Stimulated activated CD4-positive, alpha-beta T cell treated with anti-CD3 and anti-CD28 coated beads, Interleukin-12 subunit alpha, Interleukin-12 subunit beta, amount 100 ng/mL, for 48 hours (primary cell): ENCODE measurements at places on chromosomes 2 and 18.

DNA sequence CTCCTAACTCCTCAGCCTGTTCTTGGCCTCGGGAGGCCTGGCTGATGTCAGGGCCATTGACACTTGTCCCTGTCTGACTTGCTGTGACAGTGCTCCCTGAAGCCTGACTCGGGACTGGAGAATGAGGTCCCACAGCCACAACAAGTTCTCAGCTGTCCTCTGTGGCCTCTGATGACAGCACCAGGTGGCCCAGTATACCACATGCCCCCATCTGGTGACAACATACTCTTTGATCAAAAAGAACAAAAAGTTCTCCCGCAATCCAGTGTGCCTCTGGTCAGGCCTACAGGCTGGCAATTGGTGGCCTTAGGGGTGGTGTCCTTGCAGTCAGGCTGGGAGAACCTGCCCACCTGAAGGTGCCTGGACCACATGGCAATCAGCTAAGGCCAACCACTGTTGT lies 102.6 kb downstream of the SEPTIN10 start:
- no peak for DNase-seq

- no peak for DNase-seq
Observed at GRCh38 chr2:11752906-11753305, 6.5 kb downstream of the LPIN1 start.

GRCh38 chr2:131077966-131078365 lies 15.3 kb downstream of the FAM168B start:
- no peak for DNase-seq

GRCh38 chr18:2901423-2901985 lies 54.7 kb downstream of the EMILIN2 start:
- DNase-seq: no peak

DNA sequence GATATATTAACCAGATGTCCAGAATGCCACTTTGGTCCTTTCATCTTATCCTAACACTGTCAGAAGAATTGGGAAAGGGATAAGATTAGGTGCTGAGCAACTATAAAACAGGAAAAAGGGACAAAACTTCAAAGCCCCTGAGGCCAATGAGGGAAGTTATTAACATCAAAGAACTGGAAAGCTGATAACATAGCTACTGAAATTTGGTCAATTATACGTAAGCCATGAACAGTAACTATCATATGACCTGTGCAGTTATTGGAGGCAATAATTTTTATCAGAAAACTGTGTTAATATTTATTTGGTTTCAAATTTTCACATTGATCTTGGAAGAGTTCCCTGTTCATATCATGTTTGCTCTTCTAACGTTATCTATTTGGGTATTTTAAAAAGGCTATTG lies 2.6 kb upstream of the REG3A start:
- DNase-seq: no peak

- no peak for DNase-seq
Observed at GRCh38 chr2:53793821-53794220, 7.0 kb downstream of the ERLEC1 start.

GRCh38 chr2:215863687-215864086 lies 149.7 kb downstream of the MREG start:
- DNase-seq: no peak

GRCh38 chr2:109217362-109218086 lies 88.5 kb downstream of the SH3RF3 start:
- no peak for DNase-seq

DNA sequence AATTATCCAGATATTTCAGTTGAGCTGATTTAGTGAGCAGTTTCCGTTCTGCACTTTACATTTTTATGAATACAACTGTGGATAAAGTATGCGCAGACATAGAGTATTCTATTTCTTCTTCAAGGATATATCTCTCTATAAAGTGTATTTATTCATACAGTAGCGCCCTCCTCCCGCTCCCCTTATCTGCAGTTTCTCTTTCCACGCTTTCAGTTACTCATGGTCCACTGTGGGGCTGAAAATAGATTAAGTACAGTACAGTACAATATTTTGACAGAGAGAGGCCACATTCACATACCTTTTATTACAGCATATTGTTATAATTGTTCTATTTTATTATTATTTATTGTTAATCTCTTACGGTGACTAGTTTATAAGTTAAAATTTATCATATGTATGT lies 19.7 kb upstream of the FHL2 start:
- DNase-seq: no peak

- no peak for DNase-seq
Observed at GRCh38 chr2:71801969-71802368, 345.7 kb downstream of the CYP26B1 start.

GRCh38 chr2:3265981-3266924 lies 111.4 kb downstream of the EIPR1 start:
- no peak for DNase-seq

DNA sequence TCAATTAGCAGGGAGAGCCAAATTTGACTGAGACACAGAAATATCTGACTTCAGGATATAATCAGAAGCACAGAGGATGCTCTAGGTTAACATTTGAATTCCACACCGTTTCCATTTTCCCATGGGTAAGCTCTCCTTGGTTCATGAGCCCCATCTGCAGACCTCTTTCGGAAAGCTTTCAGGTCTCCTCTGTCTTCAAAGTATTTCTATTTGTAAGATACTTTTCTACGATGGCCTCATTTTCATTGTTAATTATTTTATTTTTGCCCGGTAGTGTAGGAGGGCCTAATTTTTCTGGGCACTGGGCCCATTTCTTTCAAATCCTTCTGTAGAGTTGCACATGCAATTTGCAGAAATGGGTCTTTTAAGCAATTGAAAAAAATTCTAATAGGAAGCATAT lies 53.8 kb downstream of the LRPPRC start:
- DNase-seq: no peak

DNA sequence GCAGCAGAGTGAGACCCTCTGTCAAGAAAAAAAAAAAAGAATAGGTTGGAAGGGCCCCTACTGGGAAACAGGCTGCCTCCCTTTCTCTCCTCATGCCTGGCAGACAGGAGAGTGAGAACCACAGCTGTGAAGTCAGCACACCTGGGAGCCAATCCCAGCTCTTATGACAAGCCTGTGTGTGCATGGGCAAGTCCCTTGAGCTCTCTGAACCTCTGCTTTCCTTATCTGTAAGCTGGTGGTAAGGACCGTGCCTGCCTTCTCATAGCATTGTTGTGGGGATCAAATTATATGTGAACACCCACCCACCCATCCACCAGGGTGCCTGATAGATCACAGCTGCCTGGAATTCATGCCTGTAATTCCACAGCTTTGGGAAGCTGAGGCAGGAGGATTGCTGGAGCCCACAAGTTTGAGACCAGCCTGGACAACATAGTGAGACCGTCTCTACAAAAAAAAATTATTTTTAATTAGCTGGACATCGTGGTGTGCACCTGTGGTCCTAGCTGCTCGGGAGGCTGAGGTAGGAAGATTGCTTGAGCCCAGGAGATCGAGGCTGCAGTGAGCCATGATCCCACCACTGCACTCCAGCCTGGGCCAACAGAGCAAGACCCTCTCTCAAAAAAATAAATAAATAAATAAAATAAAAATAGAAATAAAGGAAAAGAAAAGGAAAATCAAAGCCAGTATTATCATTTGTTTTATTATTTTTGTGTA lies 66.9 kb upstream of the MCFD2 start:
- no peak for DNase-seq

GRCh38 chr2:178213991-178214390 lies 19.7 kb downstream of the OSBPL6 start:
- DNase-seq: no peak

DNA sequence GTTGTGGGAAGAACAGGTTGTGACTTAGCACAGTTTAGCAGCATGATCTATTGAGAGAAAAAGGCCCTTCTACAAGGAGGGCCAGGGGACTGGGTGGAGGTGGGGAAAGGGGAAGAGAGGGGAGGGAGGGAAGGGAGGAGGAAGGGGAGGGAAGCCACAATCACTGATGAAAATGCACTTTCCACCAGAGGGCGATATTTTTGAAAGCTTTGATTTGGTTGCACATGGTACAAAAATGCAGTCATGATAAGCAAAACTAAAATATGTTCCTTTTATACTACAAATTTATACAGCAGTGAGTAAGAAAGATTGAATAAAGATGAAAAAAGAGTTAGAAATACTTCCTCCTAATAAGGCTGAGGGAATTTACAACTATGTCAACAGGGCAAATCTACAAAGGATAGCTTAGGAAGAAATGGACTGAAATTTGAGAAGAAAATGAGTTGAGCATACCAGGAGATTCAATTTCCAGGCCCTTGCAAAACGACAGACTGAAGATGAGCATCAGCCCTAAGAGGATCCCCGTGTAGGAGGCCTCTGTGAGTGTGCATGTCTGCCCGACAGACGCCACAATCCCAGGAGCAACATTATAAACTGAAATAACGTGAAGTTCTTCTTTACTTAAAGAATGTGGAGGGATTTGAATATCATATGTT lies 17.2 kb downstream of the SH3YL1 start:
- no peak for DNase-seq

- DNase-seq: no peak
Observed at GRCh38 chr2:38438133-38438882, 61.2 kb upstream of the ATL2 start.

- DNase-seq: no peak
Observed at GRCh38 chr18:29123706-29124530, 947.0 kb upstream of the CDH2 start.

DNA sequence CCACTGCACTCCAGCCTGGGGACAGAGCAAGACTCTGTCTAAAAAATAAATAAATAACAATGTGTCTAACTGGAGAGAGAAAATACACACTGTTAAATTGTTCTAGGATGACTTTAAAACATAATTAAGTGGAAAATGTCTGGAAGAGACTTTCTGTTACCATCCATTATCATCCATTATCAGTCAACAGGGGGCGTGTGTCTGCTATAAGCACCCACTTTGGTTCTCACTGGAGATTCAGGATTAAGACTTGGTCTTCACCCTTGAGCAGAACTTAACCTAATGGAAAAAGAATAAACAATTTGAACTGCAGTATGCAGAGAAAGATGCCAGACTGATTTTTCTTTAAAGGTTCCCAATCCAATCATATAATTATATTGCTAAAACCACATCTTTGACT lies 999.8 kb upstream of the GYPC start:
- DNase-seq: no peak

GRCh38 chr2:162574615-162575452 lies 230.9 kb downstream of the GCA start:
- DNase-seq: no peak
